ENCODE measurements at places on chromosomes 7 and 10.

- no peak for DNase-seq
These were observed 90.3 kb downstream of the WDR11 start for GRCh38 chr10:120941501-120941900.

GRCh38 chr7:140242057-140243031 is 65.6 kb upstream of the KDM7A start:
- no peak for DNase-seq

DNA sequence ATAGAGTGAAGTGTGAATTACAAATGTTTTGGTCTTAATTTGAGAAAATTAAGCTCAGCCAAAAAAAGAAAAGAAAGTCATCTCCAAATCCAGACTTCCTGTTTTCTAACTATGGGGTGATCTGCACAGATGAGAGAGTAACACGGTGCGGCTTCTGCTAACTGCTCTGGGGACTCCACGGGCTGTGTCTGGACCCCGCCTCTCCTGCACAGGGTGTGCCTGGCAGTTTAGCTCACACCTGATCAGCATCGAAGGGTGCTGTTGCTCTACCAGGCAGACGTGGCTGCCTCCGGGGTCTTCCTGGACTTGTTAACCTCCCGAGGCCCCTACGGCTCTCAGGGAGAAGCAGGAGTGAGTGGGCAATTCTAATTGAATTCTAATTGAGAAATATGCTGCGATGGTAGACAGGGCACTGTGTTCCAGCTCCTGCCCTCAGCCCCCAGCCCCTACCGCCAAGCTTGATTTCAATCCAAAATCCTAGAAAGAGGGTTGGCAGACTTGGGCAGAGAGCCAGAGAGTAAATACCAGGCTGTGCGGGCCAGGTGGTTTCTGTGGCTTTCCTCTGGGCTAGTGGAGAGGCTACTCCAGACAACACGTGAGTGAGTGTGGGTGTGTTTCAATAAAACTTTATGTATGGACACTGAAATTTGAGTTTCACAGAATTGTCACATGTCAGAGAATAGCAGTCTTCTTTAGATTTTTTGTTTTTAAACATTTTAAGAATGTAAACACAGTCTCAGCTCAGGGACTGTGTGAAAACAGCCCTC is 13.4 kb downstream of the SHH start:
- no peak for DNase-seq

DNA sequence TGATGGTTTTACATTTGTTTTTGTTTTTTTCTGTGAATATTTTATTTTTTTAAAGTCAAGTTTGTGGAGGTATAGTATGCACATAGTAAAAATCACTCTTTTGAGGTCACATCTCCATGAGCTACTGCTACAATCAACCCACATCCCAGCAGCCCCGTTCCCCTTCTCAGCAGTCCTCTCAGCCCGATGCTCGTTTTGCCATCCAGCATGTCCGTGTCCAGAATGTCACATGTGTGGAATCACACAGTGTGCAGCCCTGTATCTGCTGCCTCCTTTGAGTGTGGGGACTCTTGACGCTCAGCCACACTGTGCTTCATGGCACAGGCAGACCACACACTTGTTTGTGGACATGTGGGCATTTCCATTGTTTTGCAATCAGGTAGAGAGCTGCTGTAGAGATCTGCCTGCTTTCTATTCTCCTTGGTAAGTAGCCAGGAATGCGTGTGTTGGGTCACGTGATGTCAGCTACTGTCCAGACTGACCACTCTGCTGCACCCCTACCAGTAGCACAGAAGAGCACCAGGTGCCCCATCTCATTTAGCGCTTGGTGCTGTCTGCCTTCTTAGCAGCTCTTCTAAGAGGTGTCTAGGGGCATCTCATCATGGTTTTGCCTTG is 71.6 kb upstream of the CAMK2B start:
- no peak for DNase-seq

DNA sequence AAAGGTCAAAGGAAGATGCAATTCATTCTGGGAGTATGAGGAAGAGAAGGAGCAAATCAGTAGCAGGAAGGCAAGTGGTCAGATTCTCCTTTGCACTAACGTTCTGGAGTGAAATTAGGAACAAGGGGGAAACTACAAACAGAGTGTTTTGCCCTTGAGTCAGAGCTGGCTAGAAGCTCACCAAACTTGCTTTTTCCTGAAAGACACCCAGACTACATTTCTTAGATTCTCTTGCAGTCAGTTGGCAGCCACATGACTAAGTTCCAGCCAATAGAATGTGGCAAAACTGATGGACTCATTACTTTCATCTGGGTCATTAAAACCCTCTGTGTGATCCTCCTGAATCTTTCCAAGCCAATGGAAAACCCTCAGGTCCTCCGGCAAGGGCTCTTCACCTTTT is 18.6 kb upstream of the DLX5 start:
- no peak for DNase-seq

GRCh38 chr10:58140691-58141347 is 126.9 kb downstream of the IPMK start:
- no peak for DNase-seq

GRCh38 chr7:44096326-44096881 is 7.7 kb upstream of the AEBP1 start:
- no peak for DNase-seq

DNA sequence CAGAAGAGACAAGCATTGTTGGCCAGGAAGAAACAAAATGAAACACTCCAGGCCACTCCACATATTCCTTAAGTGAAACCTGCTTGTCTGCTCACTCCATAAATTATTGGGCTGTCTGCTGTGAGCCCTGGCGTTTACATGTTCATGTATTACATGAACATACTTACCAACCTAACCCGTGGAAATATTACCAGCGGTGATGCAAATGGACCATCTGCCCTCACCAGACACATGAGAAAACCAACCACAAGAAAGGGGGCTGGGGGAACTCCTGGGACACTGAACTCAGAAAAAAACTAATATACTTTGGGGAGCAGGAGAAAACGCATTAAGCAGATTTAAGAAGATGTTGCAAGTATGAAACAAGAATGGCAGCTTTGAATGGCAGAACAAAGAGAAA is 731.2 kb upstream of the IGFBP3 start:
- DNase-seq: no peak

DNA sequence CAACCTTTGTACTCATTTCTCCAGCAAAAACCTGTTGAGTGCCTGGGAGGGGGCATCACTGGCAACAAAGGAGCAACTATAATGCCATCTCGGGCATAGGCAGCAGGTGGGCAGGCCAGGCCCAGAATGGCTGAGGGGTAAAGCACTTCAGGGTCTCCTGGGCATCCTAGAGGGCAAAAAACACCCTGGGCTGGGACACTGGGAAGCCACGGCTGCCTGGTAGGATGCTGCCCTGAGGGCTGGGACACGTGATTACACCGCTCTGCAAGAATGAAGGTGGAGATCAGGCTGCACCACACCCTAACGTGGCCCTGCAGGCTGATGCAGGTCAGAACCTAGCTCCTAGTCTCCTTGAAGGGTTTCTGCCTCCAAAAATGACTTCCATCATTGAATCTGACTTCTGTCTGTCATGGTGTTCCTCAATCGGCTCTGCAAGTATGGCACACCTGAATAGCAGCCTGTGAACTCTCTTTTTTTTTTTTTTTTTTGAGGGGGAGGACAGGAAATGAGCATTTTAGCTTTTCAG is 4.5 kb upstream of the TRAPPC14 start:
- no peak for DNase-seq

DNA sequence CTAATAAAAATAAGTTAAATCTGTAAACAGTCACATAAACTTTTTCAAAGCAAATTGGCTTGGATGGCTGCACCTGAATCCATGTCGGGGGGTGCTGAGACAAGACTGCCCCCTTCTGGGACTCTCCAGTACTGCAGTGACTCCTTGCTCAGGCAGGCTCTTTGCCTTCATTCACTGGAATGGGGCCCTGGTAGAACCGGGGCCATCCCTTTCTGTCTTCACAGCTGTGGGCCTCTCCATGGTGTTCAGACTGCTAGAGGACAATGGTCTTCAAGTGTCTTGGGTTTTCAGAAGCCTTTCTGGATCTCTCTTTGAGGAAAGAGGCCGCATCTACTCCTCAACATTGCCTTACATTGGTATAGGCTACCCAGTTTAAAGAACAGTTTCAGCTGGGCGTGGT is 16.1 kb upstream of the IMPDH1 start:
- peak; percentile 76 for DNase-seq

- DNase-seq: no peak
These were observed 314.4 kb upstream of the BMPER start for GRCh38 chr7:33590916-33591315.

GRCh38 chr7:33511778-33512177 is 382.4 kb downstream of the BBS9 start:
- DNase-seq: no peak

DNA sequence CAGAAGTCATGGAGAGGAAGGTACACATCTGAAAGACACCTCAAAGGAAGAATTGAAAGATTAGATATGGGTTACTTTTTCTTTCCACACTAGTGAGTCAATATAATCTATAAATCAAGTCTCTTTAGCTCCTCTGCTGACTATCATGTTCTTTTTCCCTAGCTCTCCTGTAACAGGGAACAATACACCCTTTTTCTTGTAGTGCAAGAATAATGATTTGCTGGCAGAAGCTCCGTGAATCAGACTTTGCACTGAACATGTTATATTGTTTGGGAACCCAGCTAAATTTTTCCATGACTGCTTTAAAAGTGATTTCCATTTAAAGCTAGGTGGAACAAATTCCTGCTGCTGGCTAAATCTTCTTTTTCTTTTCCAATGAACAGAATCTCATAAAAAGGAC is 756.6 kb upstream of the C7orf33 start:
- no peak for DNase-seq

DNA sequence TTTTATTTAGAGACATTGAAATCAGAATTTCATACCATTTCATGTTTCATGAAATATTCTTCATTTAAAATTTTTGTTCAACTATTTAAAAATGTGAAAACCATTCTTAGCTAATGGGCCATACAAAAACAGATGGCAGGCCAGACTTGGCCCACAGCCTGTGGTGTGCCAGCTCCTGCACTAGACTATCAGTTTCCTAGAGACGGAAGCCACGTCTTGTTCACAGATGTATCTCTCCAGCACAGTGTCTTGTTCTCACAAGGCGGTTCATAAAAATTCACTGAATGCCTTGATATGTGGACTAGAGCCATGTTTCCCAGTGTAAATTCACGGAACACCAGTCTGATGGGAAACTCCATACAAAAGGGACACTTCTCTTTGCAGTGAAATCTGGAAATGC is 216.0 kb downstream of the KCNMA1 start:
- no peak for DNase-seq

DNA sequence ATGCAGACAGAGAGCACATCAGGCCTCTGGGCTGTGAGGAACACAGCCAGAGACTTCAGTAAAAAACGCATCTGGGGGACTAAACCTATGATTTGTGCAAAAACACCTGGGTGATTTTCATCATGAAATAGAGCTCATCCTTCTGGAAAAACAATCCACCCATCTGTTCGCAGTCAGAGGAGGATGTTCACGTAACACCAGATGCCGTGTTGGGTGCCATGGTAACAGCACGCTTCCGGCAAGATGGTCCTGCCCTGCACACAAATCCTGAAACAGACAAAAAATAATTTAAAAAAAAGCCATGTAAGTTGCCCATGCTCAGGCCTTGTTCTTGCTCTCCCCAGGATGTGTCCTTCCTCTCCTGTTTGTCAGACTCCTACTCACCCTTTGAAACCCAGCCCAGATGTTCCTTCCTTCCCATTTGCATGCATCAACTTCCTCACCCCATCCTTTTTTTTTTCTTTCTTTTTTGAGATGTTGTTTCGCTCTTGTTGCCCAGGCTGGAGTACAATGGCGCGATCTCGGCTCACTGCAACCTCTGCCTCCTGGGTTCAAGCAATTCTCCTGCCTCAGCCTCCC is 28.3 kb upstream of the GNA12 start:
- DNase-seq: no peak

DNA sequence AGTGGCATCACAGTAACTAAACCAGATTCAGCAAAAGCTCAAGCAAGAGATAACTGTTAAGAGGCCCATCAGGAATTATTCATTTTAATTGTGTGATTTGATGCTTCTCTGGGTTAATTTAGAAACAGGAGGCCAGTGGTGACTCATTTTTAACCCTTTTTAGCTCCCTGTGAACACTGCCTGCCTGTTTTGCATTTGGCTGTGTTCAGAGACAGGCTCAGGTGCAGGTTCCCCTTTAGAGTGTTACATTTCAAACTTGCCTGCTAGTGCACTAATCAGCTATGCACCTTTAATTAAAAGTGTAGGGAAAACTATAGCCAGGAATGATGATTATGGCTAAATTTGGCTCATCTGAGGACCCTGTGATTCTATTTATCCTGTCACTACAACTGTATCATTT is 6.5 kb downstream of the STAMBPL1 start:
- peak; percentile 22 for DNase-seq

Data from memory B cell (primary cell).